Activated T-helper 17 cell treated with anti-CD3 and anti-CD28 coated beads, Interleukin-2, amount 50 U/mL, for 72 hours (primary cell): ENCODE measurements at places on chromosomes 12 and 14. TPM values are rescaled to one million over a fixed set of nuclear protein-coding genes. Genes with fewer than 3 reads are reported as not detected.
A peak's percentile ranks its signal among the peaks of the same experiment; 100 is the strongest.

- ATAC-seq = no peak
These were observed 46.6 kb downstream of the PPP2R5C start for GRCh38 chr14:101808020-101808641.

The PTPRR gene
- total RNA-seq = not detected

DNA sequence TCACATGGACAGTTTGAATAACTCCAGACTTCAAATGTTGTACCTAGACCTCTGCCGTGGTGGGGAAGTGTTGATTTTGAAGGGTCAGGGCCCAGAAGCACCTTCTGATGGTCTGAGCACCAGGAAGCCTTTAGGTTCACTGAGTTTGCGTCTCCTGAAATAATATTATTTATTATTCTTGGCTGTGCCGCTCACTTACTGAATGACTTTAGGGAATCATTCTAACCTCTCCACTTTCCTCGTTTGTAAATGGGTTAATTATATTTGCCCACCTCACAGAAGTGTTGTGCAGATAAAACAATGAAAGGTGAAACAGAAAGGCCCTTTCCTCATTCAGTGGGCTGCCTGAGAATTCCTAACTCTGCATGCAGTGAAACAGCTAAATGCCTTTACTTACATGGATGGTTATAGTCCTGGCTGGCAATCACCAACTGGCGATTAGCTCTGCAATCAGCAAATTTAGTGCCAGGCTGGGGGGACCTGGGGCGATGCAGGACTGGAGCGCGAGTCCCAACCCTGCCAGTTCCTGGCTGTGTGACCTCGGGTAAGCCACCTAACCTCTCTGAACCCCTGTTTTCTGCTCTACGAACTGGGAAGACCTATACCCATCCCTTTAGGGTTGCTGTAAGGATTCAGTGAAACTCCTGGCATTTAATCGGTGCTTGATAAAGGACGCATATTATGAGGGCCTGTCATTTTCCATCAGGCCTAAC, 57.5 kb downstream of the MAP1LC3B2 start:
- ATAC-seq = no peak

- no peak for ATAC-seq
These were observed 24.3 kb downstream of the GEMIN2 start for GRCh38 chr14:39138440-39138839.

GRCh38 chr14:77151918-77152588, 10.5 kb upstream of the ZDHHC22 start:
- peak; percentile 46 for ATAC-seq

DNA sequence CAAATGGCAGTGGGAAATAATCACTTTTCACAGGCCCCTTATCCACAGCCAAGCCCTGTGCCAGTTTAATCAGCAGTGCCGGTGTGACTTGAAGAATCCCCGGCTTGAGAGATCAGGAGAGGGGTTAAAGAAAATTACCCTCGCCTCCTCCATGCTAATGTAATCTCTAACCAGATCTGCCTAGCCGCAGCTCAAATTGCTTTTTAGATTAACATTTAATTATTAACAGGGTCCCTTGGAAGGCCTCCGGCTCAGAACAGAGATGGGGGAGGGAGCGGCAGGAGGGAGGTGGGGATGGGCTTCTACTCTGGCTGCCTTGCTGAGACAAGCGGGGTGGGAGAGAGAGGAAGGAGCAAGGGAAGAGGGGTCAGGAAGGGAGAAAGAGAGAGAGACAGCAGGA, 24.0 kb downstream of the FAM222A start:
- ATAC-seq = no peak
